ENCODE measurements at places on chromosomes 11 and 22.

DNA sequence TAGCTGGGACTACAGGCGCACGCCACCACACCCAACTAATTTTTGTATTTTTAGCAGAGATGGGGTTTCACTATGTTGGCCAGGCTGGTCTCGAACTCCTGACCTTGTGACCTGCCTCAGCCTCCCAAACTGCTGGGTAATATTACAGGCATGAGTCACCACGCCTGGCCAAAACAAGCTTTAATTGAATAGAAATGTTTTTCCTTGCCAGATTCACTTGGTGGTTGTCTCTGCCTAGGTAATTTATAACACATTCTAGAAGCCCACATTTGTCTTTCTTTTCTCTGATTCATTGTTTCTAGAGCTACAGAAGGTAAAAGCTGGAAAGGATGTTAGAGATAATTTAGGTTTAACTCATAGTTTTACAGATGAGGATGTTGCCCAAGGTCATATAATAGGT, 41.3 kb downstream of the CECR2 start:
- DNase-seq: no peak

- DNase-seq: no peak
These were observed 33.6 kb downstream of the TMEM184B start for GRCh38 chr22:38239101-38239761.

DNA sequence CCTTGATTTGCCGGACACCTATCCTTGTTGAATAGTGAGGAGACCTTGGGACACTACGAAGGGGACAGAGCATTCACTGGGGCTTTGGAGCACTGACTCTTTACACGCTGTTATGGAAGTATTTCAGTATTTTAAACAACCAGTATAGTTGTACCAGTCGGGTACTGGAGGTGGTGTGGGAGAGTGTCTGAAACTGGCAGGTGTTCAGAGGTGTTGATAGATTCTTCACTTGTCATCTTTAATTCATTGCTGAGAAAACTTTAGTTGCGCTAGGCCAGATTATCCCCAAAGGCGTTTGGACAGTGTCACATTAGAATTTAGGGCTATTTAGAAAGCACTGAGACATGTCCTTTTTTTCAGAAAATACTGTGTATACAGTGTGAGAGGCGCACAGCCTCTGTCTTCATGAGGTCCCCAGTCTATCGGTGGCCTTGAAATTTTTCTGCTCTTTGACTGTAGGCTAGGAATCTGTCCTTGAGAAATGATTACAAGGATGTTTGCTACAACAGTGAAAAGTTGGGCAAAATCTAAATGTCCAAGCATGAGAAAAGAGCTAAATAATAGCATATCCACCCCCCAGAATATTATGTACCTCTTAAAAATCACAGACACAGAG, 69.7 kb downstream of the TEAD1 start:
- no peak for DNase-seq

DNA sequence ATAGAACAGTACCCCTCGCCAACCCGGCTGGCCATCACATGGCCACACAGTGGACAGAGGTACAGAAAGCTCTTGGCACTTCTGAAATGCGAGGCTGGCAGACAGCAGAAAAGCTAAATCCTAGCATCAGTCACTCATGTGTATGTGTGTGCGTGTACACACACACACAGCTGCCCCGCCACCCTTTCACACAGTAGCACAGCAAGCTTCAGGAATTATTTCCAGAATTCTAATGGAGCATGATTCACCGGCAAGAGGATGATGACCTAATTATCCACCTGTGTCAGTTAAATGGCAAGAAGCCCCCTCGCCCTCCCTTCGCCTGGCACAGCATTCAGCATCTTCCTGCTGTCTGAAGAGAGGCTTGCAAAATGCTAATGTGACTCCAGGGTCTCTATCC, 336.0 kb downstream of the SHANK2 start:
- no peak for DNase-seq

DNA sequence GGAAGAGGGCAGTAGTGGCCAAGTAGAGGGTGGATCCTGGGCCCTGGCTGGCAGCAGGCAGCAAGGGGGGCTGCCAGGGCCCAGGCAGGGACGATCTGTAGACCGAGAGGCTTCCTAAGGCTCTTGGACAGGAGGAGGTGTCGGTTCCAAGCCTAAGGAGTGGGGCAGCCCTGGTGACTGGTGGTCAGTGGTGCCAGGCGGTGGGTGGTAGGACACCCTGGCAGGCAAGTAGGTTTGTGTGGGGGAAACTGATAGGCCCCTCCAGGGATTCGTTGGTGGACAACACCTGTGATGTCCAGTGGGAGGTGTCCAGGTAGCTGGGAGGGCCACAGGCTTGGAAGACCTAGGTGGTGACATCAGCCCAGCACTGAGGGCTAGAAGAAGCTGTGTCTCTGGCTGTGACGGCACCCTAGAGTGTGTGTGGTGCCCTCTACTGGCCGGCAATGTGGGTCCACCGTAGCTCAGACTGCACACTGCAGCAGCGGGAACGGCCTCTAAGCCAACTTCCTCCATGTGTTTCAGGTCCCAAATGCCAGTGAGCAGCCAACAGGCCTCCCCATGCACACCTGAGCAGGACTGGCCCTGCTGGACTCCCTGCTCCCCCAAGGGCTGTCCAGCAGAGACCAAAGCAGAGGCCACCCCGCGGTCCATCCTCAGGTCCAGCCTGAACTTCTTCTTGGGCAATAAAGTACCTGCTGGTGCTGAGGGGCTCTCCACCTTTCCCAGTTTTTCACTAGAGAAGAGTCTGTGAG, 9.4 kb upstream of the SAMM50 start:
- DNase-seq: peak; percentile 69

DNA sequence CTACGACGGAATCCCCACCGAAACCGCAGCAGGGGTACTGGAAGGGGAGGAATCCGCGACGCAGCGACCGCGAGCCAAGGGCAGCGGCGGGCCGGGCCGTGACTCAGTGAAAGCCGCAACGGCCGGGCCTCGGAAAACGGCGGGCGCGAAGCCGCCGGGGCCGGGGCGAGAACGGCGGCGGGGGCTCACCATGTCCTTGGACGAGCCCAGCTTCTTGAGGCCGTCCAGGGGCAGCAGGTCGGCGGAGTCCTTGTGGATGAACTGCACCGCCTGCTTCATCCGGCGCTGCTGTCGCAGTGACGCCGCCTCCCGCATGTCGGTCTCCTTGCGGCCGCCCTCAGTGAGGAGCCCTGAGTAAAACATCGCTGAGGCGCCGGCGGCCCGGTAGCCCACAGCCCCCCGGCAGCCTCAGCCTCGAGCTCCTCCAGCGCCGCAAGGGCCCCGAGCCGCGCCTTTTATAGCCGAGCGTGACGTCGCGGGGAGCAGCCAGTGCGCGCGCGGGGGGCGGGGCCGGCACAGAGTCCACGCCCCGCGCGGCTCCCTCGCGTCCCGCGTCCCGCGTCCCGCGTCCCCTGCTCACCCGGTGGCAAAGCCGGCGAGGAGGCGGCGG, at the start of gene NRIP3:
Gene NRIP3, minus strand, starts transcription at position 429 of the 610 bp plus-strand sequence. Its CDS starts 66 bp downstream, at position 363.
- DNase-seq: peak; percentile 45

GRCh38 chr11:3088806-3089205, 31.6 kb upstream of the CARS1 start:
- no peak for DNase-seq

DNA sequence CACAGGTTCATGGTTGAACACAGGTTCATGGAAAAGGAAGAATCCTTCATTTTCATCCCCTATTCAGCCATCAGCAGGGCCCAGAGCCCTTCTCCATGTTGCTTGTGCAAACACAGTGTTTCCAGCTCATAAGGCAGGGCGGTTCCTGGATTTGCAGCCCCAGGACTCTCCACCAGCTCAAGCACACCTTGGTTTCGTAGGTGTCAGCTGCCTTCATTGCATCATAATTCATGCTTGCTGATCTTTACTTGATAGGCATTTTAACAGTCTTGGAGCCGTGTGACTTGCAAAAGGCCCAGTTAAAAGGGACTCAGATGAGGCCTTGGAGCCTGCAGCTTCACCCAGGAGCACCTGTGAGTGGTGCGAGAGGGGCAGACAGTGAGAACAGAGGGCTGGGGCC, 318.1 kb upstream of the B3GAT1 start:
- no peak for DNase-seq

DNA sequence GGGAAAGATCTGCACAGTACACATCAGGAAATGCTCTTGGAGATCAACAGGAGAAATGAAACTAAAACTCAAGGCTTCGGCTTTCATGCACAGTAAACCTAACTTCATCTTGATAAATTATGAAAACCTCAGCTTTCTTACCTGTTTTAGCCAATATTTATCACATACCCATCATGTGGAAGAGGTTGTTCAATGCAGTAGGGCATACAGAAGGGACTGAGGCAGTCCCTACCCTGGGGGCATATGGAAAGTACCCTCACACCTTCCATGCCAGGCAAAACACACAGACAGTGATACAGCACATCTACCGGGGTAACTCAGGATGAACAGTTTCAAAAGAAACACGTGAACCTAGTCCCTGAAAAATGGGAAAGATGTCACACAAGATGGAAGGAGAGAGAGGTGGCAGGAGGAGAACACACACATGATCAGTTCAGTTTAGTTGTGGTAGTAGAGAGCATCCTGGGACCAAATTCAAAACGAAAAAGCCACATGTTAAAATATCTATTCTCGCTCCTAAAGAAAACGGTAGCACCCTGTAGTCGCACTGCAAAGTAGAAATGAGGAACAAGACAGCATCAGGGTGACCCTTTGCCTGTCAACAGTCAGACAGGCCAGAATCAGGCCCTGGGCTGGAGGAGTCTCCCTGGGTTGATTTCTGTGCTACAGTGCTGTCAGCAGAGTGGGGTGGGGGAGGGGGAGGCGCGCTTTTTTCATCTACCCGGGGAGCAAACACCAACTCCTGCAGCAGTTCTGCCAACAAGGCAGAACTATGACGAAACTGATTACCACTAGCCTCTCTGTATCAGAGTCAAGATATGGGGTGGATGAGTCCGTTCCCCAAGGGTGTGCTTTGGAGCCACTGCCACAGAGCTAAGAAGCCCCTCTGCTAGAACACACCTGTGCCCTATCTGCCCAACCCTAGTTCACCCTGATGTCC, 1.3 kb downstream of the HIRA start:
- no peak for DNase-seq

DNA sequence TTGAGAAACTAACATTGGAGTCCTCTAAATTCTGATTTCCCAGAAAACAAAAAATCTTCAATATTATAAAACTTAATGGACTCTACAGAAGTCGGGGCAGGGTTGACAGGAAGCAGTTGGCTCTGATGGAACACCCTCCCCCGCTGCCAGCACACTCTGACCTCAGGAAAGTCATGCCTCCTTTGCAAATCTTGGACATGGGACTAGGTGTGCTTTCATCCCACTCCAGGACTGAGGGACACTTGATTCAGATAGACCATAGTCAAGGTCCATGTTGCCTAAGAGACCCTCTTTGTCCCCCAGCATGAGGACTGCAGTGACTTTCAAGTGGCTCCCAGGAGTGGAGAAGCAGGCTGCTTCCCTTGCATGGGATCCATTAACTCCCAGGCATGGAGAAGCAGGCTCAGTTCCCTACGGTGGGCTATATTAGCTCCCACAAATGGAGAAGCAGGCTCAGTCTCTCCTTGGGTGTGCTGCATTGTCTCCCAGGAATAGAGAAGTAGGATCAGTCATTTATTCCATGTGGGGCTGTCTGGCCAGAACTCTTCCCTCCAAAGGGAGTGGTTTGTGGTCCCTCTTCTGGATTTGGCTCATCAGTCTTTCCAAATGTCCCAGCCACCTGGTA, 38.3 kb downstream of the C22orf31 start:
- DNase-seq: no peak

- no peak for DNase-seq
These were observed 516.2 kb downstream of the INSC start for GRCh38 chr11:15630896-15631295.

- DNase-seq: no peak
These were observed 30.6 kb downstream of the UBASH3B start for GRCh38 chr11:122686111-122686510.

DNA sequence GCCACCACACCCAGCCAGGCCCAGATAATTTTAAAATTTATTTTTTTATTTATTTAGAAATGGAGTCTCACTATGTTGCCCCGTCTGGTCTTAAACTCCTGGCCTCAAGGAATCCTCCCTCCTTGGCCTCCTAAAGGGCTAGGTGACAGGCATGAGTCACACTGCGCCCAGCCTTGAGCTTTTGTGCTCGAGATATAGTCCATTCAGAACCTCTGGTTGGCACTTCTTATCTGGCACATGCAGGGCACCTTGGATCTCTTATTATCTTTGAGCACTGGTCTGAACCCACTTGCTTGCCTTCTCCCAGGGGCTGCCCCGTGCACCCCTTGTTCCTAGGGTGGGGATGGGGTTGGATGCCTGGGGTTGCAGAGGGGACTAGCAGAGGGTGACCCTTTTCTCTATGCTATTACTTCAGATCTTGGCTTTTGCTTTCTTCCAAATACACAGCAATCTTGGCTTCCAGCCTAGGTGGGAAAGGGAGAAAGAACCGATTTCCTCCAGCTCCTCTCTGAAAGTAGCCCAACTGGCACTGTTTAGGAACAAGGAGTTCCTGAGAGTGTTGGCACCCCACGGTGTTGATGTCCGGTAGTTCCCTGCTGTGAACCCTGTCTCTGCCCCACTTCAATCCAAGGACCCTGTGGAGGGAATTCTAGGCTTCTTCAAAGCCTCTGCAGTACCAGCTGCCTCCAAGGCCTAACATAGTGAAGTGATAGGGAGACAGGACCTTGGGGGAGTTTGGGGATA, 1.3 kb upstream of the SLC3A2 start:
- DNase-seq: no peak

Data from stimulated activated CD4-positive, alpha-beta T cell treated with anti-CD3 and anti-CD28 coated beads, Interleukin-2, amount 100 ng/mL, for 48 hours (primary cell).